ENCODE measurements at places on chromosomes 2 and 18. TPM values are rescaled to one million over a fixed set of nuclear protein-coding genes. Genes with fewer than 3 reads are reported as not detected.
A peak's percentile ranks its signal among the peaks of the same experiment; 100 is the strongest.

The G6PC2 gene
- 0.01 TPM for polyA plus RNA-seq

The NCKAP5 gene
- polyA plus RNA-seq = 2.3 TPM

The PLEK gene
- 8.2 TPM for polyA plus RNA-seq

- H3K36me3 ChIP-seq = no peaks in the 10 kb centered on the region
- no peak overlapping the region for H3K4me3 ChIP-seq
- H3K27ac ChIP-seq = no peak overlapping the region
- no peak for DNase-seq
These were observed 94.5 kb downstream of the LAMA1 start for GRCh38 chr18:7023063-7023580.

- no peak overlapping the region for H3K27ac ChIP-seq
- H3K36me3 ChIP-seq = peaks cover 15% of the 10 kb centered on the region
- no peaks in the 10 kb centered on the region for H3K27me3 ChIP-seq
- peaks cover under 1% of the 10 kb centered on the region for H3K4me1 ChIP-seq
These were observed 19.1 kb downstream of the CAPG start for GRCh38 chr2:85390941-85391669.

DNA sequence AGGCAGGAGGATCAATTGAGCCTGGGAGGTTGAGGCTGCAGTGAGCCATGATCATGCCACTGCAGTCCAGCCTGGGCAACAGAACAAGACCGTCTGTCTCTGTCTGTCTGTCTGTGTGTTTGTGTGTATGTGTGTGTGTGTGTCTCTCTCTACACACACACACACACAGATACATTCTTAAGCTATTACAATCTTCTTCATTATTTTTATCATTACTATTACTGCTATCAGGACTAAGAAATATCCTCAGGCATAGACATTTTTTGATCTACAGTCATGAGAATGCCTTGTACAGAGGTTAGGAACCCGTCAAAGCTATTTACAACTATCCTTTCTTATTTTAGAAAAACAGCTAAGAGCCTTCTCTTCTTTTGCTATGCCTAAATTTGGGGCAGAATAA lies 207.4 kb downstream of the NEDD4L start:
- H3K36me3 ChIP-seq = no peaks in the 10 kb centered on the region
- DNase-seq = no peak
- H3K27ac ChIP-seq = no peak overlapping the region
- H3K4me1 ChIP-seq = no peaks in the 10 kb centered on the region

DNA sequence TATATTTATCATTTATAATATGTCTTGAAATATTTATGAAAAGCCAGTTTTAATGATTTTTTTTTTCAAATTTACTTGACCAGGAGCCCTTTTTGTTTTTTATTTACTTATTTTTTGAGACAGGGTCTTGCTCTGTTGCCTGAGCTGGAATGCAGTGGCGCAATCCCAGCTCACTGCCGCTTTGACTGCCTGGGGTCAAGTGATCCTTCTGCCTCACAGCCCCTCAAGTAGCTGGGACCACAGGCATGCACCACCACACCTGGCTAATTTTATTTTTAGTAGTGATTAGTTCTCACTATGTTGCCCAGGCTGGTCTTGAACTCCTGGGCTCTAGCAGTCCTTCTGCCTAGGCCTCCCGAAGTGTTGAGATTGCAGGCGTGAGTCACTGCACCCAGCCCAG lies 5.7 kb downstream of the EPB41L5 start:
- H3K36me3 ChIP-seq = no peaks in the 10 kb centered on the region
- H3K4me3 ChIP-seq = no peak overlapping the region
- peaks cover 4% of the 10 kb centered on the region for H3K4me1 ChIP-seq
- DNase-seq = peak; percentile 38
- no peaks in the 10 kb centered on the region for H3K27me3 ChIP-seq

- no peak for DNase-seq
- no peak overlapping the region for H3K4me3 ChIP-seq
- no peak overlapping the region for H3K27ac ChIP-seq
- H3K36me3 ChIP-seq = no peaks in the 10 kb centered on the region
- peaks cover 8% of the 10 kb centered on the region for H3K4me1 ChIP-seq
These were observed 85.1 kb downstream of the CTAGE1 start for GRCh38 chr18:22332590-22332989.

GRCh38 chr2:174112073-174112472 lies 136.3 kb downstream of the OLA1 start:
- H3K27ac ChIP-seq = no peak overlapping the region
- H3K27me3 ChIP-seq = no peaks in the 10 kb centered on the region
- H3K36me3 ChIP-seq = no peaks in the 10 kb centered on the region

DNA sequence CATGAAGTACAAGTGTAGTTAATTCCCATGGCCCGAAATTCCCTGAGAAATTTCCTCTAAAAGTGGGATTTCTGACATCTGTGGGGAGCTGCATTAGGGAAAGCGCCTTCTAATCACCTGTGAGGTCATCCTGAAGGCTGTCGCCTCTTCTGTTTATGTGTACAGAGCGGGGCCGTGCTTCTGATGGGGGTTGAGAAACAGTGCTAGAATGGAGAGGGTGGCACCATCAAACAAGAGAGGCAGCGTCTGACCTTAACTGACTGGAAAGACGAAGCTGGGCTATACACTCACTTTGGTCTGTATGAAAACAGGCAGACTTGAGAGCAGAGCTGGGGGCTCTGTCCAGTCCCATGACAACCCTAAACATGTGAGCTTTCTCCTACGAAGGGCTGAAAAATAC lies 44.2 kb upstream of the DNMT3A start:
- H3K36me3 ChIP-seq = peaks cover 2% of the 10 kb centered on the region
- H3K4me3 ChIP-seq = no peak overlapping the region
- no peak overlapping the region for H3K27ac ChIP-seq
- H3K4me1 ChIP-seq = no peaks in the 10 kb centered on the region

DNA sequence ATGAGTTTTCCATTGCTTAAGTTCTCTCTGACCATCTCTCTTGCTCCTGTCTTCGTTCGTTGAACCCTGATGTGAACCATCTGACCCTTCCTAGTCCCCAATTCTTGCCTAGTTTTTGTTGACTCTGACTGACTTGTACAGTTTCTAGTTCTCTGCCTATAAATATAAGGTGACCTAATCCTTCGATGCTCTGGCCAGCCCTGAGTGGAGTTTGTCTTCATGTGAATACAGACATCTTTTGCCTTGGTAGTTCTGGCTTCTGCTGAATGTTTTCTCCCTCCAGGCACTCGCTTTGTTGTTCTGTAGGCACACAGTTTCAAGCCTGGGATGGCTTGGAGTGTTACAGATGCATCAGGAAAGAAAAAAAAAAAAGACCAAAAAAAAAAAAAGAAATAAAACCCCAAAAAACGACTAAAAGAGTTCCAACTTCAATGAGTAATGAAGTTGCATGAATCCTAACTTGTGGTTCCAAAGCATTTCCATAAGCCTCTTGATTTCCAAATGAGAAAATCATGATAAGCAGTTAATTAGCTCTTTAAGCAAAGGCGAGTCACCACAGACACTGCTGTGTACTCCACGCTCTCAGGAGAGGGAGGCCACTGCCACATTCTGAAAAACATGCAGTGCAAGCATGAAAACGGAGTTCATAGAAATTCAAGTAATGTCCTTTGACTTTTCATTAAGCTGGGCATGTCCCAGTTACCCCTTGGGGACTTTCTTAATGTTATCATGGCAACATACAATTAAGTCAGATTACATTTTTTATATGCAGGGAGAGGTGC lies 165.2 kb downstream of the TDRD15 start:
- no peaks in the 10 kb centered on the region for H3K27me3 ChIP-seq
- H3K4me1 ChIP-seq = no peaks in the 10 kb centered on the region
- no peak overlapping the region for H3K27ac ChIP-seq
- H3K4me3 ChIP-seq = no peak overlapping the region
- no peak for DNase-seq
- no peaks in the 10 kb centered on the region for H3K36me3 ChIP-seq

DNA sequence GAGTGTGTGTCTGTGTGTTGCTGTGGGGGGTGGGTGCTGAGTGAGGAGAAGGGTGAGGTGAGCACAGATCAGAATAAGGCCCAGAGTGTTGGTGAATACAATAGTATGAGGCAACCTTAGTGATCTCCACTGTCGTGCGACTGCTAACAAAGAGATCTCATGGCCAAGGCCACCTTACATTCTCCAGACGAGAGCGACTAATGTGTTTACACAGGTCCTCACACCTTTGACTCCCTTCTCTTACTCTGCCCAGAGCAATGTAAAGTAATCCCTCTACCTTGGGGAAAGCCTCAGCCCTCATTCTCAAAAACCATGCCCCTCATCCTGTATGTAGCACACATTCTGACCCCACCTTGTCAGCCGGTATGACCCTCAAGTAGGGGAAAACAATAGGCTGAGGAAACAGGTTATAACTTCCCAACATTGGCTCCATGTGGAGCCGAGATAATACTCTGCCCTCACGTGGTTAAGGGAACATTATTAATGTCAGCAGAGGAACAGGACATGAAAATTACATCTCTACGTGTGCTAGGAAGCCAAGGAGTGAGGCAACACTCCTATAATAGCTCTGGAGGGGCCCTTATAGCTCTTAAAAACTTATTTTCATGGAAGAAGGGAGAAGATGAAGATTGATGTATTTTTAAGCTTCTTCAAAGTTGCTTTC lies 323.0 kb upstream of the NT5C1B start:
- no peaks in the 10 kb centered on the region for H3K27me3 ChIP-seq
- no peak overlapping the region for H3K4me3 ChIP-seq
- H3K27ac ChIP-seq = no peak overlapping the region
- no peak for DNase-seq

- no peaks in the 10 kb centered on the region for H3K36me3 ChIP-seq
- H3K4me1 ChIP-seq = no peaks in the 10 kb centered on the region
- H3K4me3 ChIP-seq = no peak overlapping the region
- no peak for DNase-seq
- H3K27ac ChIP-seq = no peak overlapping the region
- H3K27me3 ChIP-seq = no peaks in the 10 kb centered on the region
These were observed 102.9 kb upstream of the THUMPD2 start for GRCh38 chr2:39881948-39882347.

GRCh38 chr2:43210125-43210466 lies 16.3 kb downstream of the ZFP36L2 start:
- no peak for DNase-seq
- peaks cover 9% of the 10 kb centered on the region for H3K4me1 ChIP-seq
- H3K27me3 ChIP-seq = no peaks in the 10 kb centered on the region
- H3K36me3 ChIP-seq = no peaks in the 10 kb centered on the region
- H3K27ac ChIP-seq = no peak overlapping the region
- no peak overlapping the region for H3K4me3 ChIP-seq

- no peaks in the 10 kb centered on the region for H3K4me1 ChIP-seq
- H3K4me3 ChIP-seq = no peak overlapping the region
- no peaks in the 10 kb centered on the region for H3K36me3 ChIP-seq
- DNase-seq = no peak
- H3K27ac ChIP-seq = no peak overlapping the region
These were observed 16.7 kb downstream of the COLEC11 start for GRCh38 chr2:3611589-3611988.

GRCh38 chr2:14633461-14634181 lies 1.1 kb downstream of the LRATD1 start:
- peak overlapping the region; percentile 45 for H3K4me3 ChIP-seq
- peak; percentile 4 for DNase-seq
- peaks cover 6% of the 10 kb centered on the region for H3K4me1 ChIP-seq
- no peaks in the 10 kb centered on the region for H3K36me3 ChIP-seq

GRCh38 chr2:235413064-235413463 lies 80.8 kb upstream of the AGAP1 start:
- peaks cover 10% of the 10 kb centered on the region for H3K4me1 ChIP-seq
- H3K4me3 ChIP-seq = no peak overlapping the region
- H3K27me3 ChIP-seq = no peaks in the 10 kb centered on the region
- no peak overlapping the region for H3K27ac ChIP-seq
- no peak for DNase-seq
- no peaks in the 10 kb centered on the region for H3K36me3 ChIP-seq

- peaks cover 9% of the 10 kb centered on the region for H3K4me1 ChIP-seq
- H3K4me3 ChIP-seq = no peak overlapping the region
- no peaks in the 10 kb centered on the region for H3K36me3 ChIP-seq
- no peak for DNase-seq
- no peaks in the 10 kb centered on the region for H3K27me3 ChIP-seq
These were observed 74.2 kb upstream of the LCLAT1 start for GRCh38 chr2:30372826-30373225.

DNA sequence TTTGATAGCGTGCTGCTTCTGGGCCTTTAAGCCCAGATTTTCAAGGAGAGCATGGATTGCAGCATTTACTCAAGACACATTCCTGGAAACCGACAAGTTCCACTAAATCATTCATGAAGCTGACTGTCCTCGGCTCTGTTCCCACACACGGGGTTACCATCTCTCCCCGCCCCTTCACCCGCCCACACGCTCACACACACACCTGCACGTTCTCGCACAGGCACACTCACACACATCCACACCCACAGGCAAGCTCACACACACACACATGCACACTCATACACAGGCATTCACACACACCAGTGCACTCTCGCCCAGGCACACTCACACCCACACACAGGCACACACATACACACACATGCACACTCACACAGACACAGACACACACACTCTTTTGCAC lies 150.0 kb upstream of the AGAP1 start:
- DNase-seq = no peak
- H3K4me3 ChIP-seq = no peak overlapping the region
- H3K27ac ChIP-seq = no peak overlapping the region
- H3K36me3 ChIP-seq = no peaks in the 10 kb centered on the region
- no peaks in the 10 kb centered on the region for H3K4me1 ChIP-seq

Measured in lung (tissue), 17 donors.